ENCODE measurements at places on chromosomes 2 and 18.

GRCh38 chr2:181421464-181421863 is 35.7 kb upstream of the ITGA4 start:
- no peak for DNase-seq

- DNase-seq, result peak; percentile 73
These were observed 819 bp upstream of the NCOA1 start for GRCh38 chr2:24490181-24490689.

DNA sequence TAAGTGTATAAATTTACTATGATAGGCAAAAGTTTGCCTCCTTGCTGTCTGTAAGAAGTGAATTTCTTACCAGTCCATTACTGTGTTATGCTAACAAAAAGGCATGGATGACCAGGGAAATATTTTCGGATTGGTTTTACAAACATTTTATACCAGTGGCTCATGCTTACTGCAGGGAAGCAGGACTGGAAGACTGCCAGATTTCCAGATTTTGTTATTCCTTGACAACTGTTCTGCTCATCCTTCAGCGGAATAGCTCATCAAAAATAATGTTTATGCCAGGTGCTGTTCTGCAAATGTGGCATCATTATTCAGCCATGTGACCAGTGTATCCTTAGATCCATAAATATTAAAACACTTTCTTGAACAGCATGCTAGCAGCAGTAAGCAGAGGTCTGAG is 40.4 kb upstream of the NETO1 start:
- no peak for DNase-seq

GRCh38 chr18:6397931-6398566 is 16.7 kb downstream of the L3MBTL4 start:
- no peak for DNase-seq

- DNase-seq, result no peak
These were observed 11.2 kb upstream of the WIPF1 start for GRCh38 chr2:174608866-174609214.

DNA sequence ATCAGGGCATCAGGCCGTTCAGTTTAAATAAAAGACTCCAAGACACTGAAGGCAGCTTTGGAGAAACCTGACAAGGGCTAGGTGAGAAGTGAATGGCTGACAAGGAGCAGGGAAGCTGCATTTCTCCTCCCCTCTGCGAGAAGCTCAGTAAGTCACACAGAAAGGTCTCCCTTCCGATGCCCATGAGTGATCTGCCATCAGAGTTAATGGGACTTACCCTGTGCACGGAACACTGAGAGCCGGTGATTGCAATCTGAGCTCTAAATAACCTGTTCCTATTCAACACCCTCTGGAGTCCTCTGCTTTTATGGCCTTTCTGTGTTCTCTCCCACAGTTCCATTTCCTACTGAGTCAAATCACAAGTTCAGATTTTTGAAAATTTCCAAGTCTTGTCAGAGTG is 322.2 kb upstream of the MYT1L start:
- DNase-seq, result no peak

All from RPMI7951 (cell line).